ENCODE measurements at places on chromosomes 2 and 18. TPM values are rescaled to one million over a fixed set of nuclear protein-coding genes. Genes with fewer than 3 reads are reported as not detected.

DNA sequence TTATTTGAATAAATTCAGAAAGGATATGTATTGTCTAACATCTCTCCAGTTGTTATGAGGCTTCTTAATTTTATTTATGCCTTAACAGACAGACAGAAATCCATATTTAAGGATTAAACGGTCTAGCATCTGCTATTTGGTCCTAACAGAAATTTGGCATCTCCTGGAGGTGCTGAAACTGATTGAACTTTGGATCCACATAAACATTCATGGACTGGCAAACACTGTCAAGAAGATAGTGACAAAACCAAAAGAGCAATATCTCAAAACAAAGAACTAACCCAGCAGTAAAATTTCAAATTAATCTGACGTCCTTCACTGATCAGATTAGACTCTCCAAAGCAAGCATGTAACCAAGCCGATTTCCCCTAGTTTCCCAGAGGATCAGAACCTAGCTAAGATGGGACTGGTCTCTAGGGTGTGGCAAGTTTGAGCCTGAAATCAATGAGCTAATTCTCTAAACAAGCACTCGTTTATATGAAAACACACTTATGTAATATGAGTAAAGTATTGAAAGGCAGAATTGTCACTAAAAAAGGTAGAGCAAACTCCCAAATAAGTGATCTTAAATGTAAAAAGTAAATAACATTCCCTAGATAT, 139.5 kb downstream of the NOL4 start:
- no peak overlapping the region for H3K27ac ChIP-seq
- no peak for DNase-seq
- no peaks in the 10 kb centered on the region for H3K36me3 ChIP-seq
- H3K4me1 ChIP-seq = no peaks in the 10 kb centered on the region

DNA sequence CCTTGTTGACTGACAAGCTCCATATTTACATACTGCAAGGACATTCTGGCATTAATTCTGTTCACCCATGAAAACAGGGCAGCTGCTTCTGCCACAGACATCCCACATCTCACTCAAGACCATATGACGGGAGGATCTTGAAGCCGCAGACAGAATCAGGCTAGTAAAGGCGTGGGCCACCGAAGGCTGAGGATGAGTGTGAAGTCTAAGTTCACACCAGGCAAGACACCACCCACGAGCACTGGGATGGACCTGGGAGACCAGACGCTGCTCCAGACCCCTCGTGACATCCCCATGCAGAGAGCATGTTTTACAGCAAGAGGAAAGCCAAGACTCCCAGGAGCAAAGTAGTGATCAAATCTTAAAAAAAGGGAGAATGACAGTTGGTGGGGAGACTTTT, 3.2 kb downstream of the FHL2 start:
- no peak overlapping the region for H3K4me3 ChIP-seq
- peaks cover 12% of the 10 kb centered on the region for H3K27me3 ChIP-seq
- H3K36me3 ChIP-seq = no peaks in the 10 kb centered on the region
- peaks cover 11% of the 10 kb centered on the region for H3K4me1 ChIP-seq
- no peak overlapping the region for H3K27ac ChIP-seq

- H3K4me1 ChIP-seq = peaks cover 58% of the 10 kb centered on the region
- peak overlapping the region; percentile 92 for H3K27ac ChIP-seq
These were observed 1.2 kb downstream of the ST3GAL5 start for GRCh38 chr2:85887566-85888019.

GRCh38 chr2:191650896-191651773, 26.8 kb upstream of the NABP1 start:
- no peaks in the 10 kb centered on the region for H3K27me3 ChIP-seq
- no peak for DNase-seq
- H3K4me3 ChIP-seq = no peak overlapping the region

The CIB4 gene
- total RNA-seq = not detected

DNA sequence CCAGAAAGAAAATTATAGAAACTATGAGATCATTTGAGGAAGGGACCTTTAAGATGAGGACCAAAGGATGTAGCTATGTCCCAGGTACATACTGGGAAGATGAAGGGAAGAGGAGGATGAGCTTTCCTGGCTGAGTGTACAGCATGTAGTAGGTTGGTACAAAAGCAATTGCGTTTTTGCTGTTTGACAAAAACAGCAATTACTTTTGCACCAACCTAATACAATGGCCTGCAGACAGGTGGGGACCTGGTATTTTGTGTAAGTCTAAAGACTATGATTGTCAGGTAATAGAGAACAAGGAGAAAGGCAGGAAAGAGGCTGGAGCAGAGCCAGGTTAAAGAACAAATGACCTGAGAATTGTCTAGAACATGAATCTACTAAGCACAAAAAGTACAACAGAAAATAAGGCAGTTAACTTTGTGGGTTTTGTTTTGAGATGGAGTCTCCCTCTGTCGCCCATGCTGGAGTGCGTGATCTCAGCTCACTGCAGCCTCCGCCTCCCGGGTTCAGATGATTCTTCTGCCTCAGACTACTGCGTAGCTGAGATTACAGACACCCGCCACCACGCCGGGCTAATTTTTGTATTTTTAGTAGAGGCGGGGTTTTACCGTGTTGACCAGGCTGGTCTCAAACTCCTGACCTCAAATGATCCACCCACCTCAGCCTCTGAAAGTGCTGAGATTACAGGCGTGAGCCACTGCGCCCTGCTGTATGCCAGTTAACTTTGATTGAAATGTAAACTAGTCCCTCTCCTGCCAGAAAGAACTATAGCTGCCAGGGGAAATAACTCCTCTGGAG, 3.2 kb upstream of the TGOLN2 start:
- H3K27me3 ChIP-seq = no peaks in the 10 kb centered on the region
- no peak for DNase-seq
- peaks cover 5% of the 10 kb centered on the region for H3K4me1 ChIP-seq
- H3K4me3 ChIP-seq = no peak overlapping the region
- H3K27ac ChIP-seq = no peak overlapping the region
- H3K36me3 ChIP-seq = no peaks in the 10 kb centered on the region

DNA sequence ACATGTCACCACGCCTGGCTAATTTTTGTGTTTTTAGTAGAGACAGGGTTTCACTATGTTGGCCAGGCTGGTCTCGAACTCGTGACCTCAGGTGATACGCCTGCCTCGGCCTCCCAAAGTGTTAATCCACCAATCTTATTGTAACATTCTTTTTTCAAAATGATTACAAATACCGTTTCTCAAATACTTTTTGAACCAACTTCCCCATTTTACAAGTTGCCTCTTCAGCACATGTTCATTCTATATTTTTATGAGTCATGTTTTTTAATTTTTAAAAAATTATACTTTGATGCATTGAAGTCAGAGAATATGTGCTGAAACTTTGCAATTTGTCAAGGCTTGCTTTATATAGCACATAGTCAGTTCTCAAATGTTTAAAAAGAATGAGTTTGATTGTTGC, 58.2 kb downstream of the QPCT start:
- H3K36me3 ChIP-seq = no peaks in the 10 kb centered on the region
- no peak overlapping the region for H3K27ac ChIP-seq
- H3K4me3 ChIP-seq = no peak overlapping the region
- no peaks in the 10 kb centered on the region for H3K27me3 ChIP-seq
- no peaks in the 10 kb centered on the region for H3K4me1 ChIP-seq

GRCh38 chr2:145415151-145415550, 895.2 kb upstream of the ZEB2 start:
- H3K36me3 ChIP-seq = no peaks in the 10 kb centered on the region
- H3K4me3 ChIP-seq = no peak overlapping the region
- no peak for DNase-seq
- no peaks in the 10 kb centered on the region for H3K4me1 ChIP-seq
- H3K27me3 ChIP-seq = no peaks in the 10 kb centered on the region

The ATP8B1 gene
- total RNA-seq = 29.3 TPM
